Lower leg skin (tissue), 4 donors: ENCODE measurements at places on chromosomes 3 and 15. TPM values are rescaled to one million over a fixed set of nuclear protein-coding genes. Genes with fewer than 3 reads are reported as not detected.
A peak's percentile ranks its signal among the peaks of the same experiment; 100 is the strongest.

- DNase-seq = no peak
Observed at GRCh38 chr3:46986782-46987310, 7.4 kb downstream of the NBEAL2 start.

The ARNT2 gene
- 3.7 TPM for total RNA-seq

The CDC25A gene
- 1.0 TPM for total RNA-seq

GRCh38 chr3:44058868-44059203, 182.8 kb upstream of the TOPAZ1 start:
- DNase-seq = no peak

The TRIM42 gene
- not detected for total RNA-seq

The SLC38A3 gene
- total RNA-seq = 0.62 TPM

GRCh38 chr3:188530226-188530625, 376.3 kb downstream of the LPP start:
- DNase-seq = no peak

DNA sequence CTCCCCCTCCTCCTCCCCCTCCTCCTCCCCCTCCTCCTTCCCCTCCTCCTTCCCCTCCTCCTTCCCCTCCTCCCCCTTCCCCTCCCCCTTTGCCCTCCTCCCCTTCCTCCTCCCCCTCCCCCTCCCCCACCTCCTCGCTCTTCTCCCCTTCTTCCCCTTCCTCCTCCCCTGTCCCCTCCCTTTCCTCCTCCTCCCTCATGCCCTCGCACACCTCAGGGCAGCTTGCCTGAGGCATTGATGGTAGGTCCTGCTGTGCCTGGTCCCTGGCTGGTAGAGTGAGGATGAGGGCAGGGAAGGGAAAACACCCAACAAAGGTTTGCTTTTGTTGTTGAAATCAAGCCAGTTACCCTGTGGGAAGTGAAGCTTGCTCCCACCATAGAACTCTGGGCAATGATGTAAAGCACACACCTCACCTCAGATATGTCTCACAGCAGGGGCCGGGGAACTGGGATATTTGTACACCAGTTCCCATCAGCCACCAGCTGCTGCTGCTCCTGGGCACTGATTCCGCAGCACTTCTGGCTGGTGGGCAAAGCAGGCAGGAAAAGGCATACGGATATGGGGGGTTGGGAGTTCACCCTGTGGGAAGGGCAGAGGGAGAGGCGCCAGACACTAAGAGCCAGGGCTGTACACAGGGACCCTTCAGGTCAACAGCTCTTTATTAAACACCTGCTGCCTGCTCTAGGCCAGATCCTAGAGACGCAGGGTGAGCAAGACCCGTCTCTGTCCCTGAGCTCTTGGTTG, 13.8 kb downstream of the ISG20 start:
- DNase-seq = no peak

DNA sequence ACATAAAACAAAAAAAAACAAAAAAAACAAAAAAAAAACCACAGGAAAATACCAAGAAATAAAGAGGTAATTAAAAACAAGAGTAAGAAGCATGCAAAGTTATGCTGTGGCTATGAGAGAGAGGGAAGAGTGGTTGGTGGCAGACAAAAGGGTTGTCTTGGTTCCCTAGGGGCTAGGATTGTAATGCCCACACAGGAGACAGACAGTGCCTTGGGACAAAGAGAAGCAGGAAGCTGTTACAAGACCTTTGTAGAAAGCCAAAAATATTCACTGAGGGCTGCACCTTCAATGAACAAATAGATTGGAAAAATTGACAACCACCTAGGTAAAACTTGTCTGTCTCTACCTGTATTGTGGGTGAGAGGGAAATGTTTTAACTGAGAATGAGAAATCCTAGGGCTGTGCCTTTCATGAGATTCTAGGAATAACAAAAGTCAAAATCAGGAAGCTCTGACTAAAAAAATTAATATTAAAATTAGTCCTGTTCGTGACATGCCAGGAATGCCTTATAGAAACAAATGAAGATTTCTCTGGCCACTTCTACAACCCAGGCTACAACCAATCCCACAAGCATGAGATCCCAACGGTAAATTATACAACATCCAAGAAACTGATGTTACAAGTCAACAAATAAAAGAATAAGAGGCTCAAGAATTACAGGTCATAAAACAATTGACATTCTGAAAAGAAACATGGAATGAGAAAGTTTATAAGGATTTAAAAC, 45.0 kb upstream of the PRICKLE2 start:
- DNase-seq = no peak

The GPX1 gene
- total RNA-seq = 116 TPM

GRCh38 chr3:153639631-153640030, 477.6 kb downstream of the RAP2B start:
- DNase-seq = no peak

The WDR72 gene
- 2.5 TPM for total RNA-seq

GRCh38 chr3:143751643-143752178, 96.6 kb downstream of the SLC9A9 start:
- no peak for DNase-seq

DNA sequence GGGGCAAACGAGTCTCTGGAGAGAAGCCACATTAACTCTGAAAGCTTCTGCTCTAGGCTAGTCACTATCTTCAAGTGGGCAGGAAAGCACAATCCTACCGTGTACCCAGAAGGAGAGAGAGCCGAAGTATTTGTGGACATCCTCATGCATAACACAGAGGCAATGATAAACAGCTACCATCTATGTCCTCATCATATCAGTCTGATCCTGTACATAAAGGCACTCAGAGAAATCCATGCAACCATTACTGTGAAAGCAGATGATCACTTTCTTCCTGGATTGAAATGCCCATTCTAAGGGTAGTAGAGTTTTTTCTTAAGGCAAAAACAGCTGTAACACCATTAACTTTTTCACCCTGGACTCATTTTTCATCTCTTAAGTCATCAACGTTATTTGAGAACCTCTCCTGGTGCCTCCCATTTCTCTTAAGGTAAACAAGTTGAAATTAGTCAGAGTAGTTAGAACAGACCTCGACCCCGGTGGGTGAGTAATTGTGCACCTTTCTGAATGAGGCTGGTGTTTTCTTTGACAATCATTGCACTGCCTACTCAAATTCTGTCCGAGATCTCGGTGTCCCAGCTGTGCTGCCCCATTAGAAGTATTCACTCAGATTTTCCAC, 327.4 kb downstream of the SHQ1 start:
- DNase-seq = no peak

The RHCG gene
- total RNA-seq = 1.3 TPM

DNA sequence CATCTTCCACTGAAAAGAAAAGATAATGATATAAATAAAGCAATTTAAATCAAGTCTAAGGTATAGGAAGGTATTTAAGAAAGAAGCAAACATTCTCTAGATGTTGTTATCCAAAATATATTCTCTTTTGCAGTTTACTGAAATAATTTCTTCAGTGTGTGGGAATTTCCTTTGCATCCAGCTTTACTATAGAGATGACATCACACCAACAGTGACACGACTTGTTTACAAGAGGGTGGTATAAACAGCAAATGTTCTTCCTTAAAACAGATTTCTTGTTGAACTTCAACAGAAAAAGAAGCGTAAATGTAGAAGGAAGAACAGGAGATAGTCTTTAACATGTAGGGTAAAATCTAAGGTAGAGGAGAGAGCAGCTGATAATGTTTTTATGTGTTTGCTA, 202.5 kb downstream of the ROBO2 start:
- no peak for DNase-seq

DNA sequence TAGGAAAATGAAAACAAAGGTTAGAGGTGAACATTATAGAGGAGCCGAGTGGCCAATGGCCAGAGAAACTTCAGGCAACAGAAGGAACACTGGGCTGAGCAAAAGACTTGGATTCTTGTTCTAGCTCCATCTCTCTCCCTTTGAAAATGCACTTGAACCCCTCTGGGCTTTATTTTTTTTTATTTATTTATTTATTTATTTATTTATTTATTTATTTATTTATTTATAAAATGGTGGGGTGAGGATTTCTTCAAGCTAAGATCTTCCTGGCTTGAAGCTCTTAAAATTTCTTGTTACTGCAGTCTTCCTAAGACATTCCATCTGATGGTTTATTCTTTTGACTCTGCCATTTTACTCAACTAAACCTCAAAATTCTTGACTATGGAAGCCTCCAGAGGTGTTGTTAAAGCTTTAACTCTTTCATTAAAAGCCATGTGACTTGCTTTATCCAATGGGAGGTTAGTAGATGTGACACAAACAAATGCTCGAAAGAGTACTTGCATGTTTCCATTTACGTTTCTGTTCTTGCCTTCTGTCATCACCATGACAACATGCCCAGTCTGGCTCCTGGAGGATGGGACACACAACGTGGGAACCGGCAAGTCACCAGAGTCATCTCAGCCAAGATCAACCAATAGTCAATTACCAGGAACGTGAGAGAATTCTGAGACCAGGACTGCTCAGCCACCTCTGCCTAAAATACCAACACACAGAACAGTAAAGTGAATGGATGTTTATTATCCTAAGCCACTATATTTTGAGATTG, 325.2 kb upstream of the CTNNB1 start:
- DNase-seq = no peak

- DNase-seq = no peak
Observed at GRCh38 chr3:124652009-124652408, 78.2 kb upstream of the UMPS start.

- no peak for DNase-seq
Observed at GRCh38 chr3:162729686-162730085, 1233.1 kb downstream of the OTOL1 start.

- peak; percentile 96 for DNase-seq
Observed at GRCh38 chr3:45210308-45211041, 15.6 kb downstream of the TMEM158 start.

DNA sequence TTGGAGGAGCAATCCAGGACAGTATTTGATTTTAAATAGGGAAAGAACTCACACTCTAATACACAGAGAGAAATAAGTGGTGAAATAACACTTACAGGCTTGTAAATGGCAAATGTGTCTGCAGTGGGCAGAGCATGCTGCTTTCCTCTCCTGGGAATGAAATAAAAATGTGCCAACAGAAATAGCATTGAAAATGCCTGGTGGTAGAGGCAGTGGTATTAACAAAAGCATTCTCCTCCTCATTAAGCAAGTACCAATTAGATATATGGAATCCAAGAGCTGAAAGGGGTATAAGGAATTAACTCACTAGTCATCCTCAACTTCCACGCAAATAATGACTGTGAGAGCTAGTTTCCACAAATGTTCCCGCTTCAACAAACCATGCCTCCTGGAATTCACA, 364.1 kb upstream of the KCNMB2 start:
- DNase-seq = no peak

The PARP15 gene
- total RNA-seq = not detected

DNA sequence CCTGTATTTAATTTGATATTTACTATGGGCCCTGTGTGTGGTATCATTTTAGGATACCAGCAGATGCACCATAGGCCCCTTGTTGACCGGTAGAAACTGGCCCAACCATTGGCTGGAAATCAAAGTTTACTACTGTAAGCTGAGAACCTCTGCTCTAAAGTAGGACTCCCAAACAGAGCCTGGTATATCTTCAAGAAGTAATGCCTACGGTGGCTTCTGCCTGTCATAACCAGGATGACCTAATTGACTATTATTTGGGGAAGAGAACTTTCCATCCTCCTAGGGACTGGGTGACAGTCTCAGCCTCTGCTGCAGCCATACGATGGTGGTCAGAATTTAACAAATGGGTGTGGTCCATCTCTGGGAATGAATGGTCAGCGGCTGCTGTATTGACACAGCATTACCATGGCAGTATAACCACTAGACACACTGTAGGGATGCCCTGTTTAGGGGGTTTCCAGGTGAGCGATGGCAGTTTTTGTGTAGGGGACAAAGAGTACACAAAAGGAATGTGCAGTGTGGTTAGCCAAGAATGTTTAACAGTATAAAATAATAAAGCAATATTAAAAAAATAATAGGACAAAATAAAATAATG, 37.3 kb downstream of the RARB start:
- DNase-seq = no peak

GRCh38 chr3:42257007-42257406, 9.0 kb downstream of the CCK start:
- no peak for DNase-seq

The PLSCR4 gene
- 22.7 TPM for total RNA-seq

GRCh38 chr3:64190517-64191515, 34.5 kb downstream of the PRICKLE2 start:
- DNase-seq = no peak

The RTP1 gene
- not detected for total RNA-seq

GRCh38 chr15:67396114-67396513, 124.8 kb upstream of the C15orf61 start:
- DNase-seq = no peak

GRCh38 chr3:58521917-58522631, 14.9 kb downstream of the ACOX2 start:
- DNase-seq = peak; percentile 81

The FBXO40 gene
- total RNA-seq = not detected

The CLN6 gene
- total RNA-seq = 14.5 TPM

The TIMMDC1 gene
- total RNA-seq = 40.6 TPM

DNA sequence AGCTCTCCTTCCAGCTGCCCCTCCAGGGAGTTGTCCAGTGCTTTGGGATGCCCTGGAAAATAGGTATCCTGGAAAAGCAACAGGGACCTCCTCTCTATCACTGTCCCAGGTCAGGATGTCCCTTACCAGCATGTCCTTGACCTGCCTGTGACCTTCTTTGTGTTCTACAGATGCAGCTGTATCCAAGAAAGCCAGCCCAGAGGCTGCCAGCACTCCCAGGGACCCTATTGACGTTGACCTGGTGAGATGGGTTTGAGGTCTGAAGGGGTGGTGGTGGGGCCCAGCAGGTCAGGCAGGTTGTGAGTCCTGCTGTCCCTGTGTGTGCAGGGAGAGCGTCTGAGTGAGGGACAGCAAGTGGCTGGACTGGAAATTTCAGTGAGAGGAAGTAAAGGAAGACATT, 30.2 kb downstream of the PML start:
- DNase-seq = peak; percentile 40
